T47D (cell line): ENCODE measurements at places on chromosomes 16 and 17.

- DNase-seq, result no peak
Observed at GRCh38 chr16:21626659-21627277, 25.6 kb downstream of the IGSF6 start.

DNA sequence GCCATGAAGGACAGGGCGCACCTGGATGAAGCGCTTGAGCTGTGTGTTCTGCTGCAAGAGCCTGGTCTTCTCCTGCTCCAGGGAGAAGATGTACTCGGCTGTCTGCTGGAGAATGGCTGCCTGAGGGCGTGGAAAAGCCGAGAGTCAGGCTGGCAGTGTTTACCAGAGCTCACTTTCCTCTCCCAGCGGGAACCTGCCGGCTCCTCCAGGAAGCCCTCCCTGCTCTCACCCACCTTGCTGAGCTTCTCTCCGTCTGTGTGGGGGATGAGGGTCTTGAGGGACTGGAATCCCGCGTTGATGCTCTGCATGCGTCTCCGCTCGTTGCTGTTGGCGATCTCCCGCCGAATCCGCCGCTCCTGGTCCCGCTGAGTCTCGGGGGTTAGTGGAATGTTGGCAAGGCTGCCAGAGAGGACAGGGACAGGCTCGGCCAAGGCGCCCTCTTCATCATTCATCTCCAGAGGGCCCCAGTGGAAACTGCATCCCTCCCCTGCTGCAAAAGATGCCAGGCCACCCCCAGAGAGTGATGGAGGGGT lies 10.5 kb downstream of the TFAP4 start:
- DNase-seq, result no peak

- DNase-seq, result no peak
Observed at GRCh38 chr16:49067776-49068175, 213.9 kb downstream of the CBLN1 start.

GRCh38 chr16:51119973-51120729 lies 30.9 kb downstream of the SALL1 start:
- DNase-seq, result no peak

DNA sequence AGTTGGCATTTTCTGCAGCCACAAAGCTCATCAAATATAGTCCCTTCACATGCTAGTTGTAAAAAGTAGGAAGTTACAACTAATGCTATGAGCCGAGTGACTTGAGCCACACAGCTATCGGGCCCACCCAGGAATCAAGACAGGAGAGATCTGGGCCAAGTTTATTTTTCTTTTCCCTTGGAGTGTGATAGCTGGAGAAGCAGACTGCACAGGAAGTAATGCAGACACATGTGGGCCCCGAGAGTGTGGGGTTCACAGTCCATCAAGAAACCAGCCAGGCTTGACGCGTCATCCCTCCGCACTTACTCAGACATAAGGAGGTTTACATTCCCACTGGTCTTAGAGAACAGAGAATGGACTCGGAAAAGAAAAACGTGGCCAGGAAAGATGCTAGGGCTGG lies 403.1 kb upstream of the CDH11 start:
- no peak for DNase-seq

- DNase-seq, result peak; percentile 43
Observed at GRCh38 chr17:42519546-42520491, 16.2 kb upstream of the NAGLU start.

DNA sequence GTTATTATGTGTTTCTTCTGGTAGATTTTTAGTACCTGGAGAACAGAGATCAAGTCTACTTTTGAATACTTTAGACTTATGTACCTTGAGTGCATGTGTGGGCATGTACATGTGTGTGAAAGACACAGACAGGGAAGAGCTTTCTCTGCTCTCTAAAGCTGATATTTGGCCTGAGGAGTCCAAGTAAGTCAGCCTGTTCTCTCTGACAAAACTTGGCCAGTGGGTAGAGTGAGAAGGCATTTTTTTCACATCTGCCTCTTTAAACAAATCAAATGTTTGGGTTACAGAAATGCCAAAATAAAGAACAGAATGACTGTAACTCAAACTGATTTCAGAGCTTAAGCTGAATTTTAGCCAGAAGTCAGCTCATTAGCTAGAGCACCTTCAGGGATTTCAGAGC lies 309.7 kb upstream of the DYNLRB2 start:
- DNase-seq, result no peak

DNA sequence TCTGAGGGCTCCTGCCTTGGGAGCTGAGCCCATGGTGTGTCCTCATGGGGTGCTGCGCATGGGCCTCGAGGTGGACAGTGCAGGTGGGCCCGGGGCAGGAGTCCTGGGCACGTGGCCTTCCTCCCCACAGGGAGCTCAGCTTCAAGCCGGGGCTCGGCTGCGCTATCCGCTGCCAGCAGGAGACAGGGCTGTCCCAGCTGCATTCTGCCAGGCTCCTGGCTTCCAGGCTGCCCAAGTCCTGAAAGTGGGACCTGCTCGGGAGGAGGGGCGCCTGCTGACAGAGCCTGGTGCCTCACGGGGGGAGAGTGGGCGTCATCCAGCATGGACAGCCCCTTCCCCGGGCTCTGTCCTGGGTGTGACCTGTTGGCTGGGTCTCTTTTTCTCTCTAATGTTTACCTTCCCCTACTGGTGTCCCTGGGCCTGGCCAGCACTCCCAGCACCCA lies 7.1 kb downstream of the TRAF7 start:
- DNase-seq, result no peak

- DNase-seq, result no peak
Observed at GRCh38 chr17:68468788-68469187, 11.5 kb upstream of the WIPI1 start.

GRCh38 chr16:56691885-56692284 lies 9.6 kb downstream of the MT1X start:
- DNase-seq, result peak; percentile 89

DNA sequence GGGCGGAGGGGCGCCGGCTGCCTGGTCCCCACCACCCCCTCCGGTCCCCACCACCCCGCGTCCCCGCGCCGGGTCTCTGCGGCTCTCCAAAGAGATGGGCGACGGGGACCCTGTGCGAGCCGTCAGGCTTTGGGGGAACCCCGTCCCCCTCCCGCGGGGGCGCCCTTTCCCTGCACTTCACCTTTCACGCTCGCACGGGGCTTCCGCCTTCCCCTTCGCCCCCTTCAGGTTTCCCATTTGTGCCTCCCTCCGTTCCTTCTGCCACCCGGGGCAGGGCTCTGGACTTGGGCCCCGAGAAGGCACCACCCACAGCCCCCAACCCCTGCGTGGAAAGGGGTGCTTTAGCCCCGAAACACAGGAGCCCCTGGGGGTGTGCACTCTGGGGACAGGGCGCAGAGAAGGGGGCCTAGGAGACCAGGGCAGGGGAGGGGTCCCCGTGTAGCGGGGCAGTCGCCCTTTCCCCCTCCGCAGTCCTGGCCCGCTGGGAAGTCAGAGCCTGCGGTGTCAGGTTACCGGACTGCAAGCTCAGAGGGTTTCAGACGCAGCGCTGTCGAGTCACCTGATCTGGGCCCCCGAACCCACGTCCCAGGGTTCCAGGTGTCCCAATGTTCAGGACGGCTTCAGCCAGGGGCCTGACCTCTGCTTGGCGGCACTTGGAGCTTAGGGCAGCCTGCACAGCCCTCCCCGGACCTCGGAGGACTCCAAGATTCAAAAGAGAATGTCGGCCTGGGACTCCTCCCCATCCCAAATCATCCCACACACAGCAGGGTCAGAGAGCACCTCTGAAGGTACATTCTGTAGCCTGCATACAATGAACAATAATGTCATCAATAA lies 6.7 kb upstream of the CCDC92B start:
- DNase-seq, result peak; percentile 33

DNA sequence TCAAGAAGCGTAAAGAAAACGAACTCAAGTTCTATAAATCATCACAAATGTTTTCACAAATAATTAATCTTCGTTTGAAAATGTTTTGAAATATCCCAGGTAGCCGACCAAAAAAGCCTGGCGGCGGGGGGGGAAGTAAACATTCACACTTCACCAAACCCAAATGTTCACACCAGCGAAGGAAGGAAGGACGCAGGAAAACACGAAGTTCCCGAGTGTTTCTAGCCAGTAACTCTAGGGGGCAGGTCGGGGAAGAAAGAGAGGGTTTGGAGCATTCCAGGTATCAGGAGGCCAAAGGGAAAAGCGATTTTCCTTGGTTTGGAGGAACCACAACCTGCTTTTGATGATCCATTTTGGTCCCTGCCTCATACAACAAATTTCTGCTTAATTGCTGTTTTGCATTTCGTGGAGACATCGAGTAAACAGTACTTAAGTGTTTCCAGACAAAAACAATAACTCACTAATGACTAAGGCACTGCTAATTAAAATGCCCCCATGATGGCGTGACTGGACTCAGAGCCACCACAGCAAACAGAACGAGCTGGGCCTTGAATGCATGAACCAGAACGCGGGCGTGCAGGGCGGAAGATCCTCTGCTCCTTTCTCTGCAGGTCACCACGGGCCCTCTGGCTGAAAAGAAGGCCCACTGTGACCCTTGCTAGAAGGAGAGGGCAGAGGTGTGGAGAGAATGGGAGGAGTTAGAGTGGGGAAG lies 16.6 kb downstream of the ZFHX3 start:
- DNase-seq, result no peak

DNA sequence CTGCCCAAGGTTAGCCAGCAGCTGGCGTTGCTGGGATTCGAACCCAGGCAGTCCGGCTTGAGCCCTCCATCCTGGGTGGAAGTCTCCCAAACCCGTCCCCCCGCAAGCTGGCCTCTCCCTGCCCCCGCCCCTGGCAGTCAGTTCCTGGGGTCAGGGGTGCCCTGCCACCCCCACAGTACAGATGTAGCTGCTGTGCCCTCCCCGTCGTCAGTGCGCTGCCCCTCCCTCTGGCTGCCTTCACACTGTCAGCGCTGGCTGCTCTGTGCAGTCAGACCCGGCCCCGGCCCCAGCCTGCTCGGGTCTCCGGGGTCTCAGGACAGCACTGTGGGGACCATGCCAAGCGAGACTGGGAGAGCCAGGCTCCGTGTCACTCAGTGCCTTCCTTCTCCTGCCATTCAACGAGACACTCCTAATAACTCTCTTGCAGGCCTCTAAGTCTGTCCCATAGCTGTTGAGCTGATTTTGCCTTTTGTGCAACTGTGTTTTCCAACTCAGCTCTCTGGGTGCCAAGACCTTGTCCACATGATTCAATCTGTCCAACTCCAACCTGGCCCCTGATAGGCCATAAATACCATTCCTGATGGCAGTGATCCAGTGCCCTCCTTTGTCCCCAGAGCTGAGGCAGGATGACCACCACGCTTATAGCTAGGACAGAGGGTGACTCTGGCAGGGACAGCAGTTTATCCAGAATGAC lies 55.5 kb upstream of the IL34 start:
- DNase-seq, result no peak

- no peak for DNase-seq
Observed at GRCh38 chr16:22348291-22348690, 26.1 kb downstream of the CDR2 start.

GRCh38 chr16:49022351-49022963 lies 259.2 kb downstream of the CBLN1 start:
- DNase-seq, result no peak

GRCh38 chr17:75875182-75875939 lies 3.0 kb downstream of the TRIM47 start:
- DNase-seq, result no peak

DNA sequence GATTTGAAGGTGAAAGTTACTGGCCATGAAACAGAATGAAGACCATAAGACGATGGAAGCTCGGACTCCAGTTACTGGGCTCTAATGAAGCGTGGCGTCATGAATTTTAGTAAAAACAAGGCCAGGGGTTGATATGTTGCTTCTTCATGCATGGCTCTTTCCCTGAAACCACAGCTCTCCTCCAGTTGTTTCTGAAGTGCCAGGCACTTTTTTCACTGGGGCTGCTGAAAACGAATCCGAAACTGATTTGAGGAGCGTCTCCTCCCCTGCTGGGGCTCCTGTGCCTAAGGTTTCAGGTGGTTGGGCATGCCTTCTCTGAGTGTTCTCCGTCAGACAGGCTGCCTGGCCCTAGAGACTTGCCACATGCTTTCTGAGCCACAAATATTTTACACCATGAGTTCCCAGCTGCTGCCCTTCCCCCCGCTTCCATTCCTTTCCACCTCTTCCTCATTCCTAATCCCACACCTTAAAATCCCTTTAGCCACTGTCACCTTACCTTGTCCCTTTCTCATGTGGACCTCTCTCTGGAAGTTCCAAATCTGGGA lies 3.7 kb upstream of the MYL4 start:
- DNase-seq, result peak; percentile 88

GRCh38 chr16:79192904-79193303 lies 407.6 kb downstream of the MAF start:
- no peak for DNase-seq

DNA sequence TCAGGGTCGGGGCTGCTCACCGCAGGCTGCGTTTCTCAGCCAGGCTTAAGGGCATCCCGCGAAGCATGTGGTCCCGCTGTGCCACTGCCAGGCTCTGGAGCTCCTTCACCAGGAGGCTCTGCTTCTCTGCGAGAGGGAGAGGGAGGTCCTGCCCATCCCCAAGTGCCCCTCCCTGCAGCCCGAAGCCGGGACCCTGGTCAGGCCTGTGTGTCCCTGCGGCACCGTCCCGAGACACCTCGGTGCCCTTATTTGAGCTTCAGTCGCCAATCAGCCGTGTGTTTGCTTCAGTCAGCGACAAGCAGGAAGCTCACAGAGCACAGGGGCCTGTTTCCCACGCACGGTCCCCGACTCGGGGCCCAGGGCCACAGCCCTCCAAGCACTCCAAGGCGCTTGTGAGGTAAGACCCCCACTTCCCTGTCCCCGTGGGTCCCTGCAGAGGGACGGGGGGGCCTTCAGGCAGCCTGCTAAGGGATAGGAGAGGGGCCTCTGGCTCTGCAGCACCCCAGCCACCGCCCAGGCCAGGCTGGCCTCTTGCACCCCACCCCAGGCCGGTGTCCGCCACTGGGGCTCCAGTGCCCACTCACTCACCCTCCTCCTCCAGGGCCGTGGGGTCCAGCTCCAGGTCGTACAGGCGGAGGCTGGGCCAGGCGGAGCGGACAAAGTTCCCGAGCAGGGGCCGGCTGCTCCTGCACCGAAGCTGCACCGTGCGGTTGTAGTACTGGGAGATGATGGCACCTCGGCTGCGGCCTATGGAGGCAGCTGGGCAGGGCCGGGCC lies 3.2 kb downstream of the TMC6 start:
- no peak for DNase-seq

- DNase-seq, result no peak
Observed at GRCh38 chr17:73800893-73801292, 156.6 kb upstream of the SDK2 start.

DNA sequence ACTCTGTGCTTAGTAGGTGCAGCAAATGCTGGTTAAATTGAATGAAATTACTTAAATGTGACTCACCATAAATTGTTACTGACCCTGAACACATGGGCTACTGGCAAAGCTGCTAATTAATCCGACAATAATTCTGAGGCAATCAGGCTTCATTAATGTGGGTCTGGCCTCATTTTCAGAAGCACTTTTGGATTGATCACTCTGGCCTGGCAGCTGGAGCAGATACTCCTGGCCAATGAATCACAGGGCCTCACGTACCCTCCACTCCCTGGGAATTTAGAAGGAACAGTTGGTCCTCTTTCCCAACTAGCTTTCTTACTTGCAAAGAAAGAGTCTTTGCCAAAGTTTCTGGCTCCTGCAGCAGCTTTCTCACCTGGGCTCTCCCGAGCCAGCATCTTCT lies 162.0 kb upstream of the ZKSCAN2 start:
- DNase-seq, result no peak

DNA sequence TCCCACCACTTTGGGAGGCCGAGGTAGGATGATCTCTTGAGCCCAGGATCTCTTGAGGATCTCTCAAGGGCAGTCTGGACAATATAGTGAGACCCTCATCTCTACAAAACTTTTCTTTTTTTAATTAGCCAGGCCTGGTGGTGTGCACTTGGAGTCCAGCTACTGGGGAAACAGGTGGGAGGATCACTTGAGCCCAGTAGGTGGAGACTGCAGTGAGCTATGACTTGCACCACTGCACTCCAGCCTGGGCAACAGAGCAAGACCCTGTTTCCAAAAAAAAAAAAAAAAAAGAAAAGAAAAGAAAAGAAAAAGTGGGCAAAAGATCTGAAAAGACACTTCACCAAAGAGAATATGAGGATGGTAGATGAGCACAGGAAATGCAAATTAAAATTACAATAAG lies 15.0 kb downstream of the RAB40B start:
- no peak for DNase-seq
